ENCODE measurements at places on chromosomes 7 and 10.

DNA sequence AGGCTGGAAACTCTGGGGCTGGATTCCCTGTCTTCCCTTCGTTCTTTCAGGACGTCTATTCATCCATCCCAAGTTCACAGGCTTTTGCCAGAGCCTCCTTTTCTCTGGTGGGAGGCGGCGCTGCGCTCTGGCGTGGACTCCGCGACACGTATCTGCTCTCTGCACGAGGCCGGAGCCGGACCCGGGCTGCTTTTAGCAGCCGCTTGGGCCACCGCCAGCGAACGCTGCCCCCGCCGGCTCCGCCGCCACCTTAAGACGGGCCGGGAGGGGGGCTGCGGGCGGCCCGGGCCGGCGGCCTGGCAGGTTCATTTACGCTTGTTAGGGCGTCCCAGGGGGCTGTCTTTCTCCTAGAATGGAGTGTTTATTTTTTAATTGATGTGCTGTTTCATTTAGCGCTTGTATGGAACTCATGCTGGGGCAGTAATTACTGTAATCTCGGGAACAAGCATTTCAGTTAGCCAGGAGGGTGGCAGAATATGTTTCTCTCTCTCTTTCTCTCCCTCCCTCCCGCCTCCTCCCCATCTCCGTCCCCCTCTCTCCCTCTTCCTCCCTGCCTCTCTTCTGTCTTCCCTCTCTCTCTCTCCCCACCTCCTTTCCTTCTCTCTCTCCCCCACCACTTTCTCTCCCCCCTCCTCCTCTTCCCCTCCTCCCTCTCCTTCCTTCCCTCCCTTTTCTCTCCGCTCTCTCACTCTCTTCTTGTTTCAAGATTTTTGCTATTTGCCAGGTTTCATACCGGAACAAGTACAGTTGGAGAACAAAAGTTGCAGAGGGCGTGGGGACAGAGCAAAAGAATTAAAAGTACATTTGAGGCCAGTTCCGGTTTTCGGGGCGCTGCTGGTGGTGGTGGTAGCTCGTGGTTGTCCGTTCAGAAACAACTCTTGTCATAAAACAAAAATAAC, 1.3 kb upstream of the FZD8 start:
- no peak for ATAC-seq

DNA sequence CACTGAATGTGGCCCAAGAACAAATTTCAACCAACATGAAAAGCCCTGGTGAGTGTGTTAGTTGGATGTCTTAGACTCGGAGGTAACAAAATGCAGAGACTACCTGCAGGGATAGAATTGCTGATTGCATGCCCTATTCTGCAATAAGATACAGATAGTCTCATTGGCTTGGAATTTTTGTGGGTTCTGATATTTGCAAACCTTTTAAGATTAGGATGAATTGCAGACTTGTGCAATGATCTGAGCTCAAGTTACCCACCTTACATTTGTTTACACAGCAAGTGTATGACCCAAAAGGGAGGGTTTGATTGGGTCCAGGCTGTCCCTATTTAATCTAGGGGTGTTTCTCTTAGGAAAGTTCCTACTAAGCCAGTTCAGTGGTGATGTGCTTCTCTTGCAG, 45.4 kb downstream of the GPR37 start:
- ATAC-seq = no peak

DNA sequence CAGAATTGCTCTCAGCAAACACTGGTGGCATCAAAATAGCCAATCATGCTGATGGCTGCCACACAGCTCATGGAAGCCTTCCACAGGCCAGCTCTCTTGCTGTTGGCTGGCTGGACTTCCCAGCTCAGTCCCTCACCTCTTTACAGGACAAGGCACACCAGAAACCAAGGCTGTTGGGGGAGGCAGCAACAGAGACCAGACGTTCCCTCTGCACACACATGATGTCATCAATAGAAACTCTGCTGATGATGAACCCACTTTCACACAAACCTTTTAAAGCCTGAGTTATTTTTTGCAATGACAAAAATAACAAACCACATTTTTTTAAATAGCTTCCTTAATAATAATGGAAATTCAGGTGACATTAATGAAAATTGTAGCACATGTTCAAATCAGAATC, 300.9 kb upstream of the C7orf33 start:
- no peak for ATAC-seq

- no peak for ATAC-seq
Measured at GRCh38 chr10:69851306-69851705, 49.6 kb downstream of the COL13A1 start.

- ATAC-seq = no peak
Measured at GRCh38 chr7:149748076-149748874, 25.1 kb downstream of the ZNF467 start.

DNA sequence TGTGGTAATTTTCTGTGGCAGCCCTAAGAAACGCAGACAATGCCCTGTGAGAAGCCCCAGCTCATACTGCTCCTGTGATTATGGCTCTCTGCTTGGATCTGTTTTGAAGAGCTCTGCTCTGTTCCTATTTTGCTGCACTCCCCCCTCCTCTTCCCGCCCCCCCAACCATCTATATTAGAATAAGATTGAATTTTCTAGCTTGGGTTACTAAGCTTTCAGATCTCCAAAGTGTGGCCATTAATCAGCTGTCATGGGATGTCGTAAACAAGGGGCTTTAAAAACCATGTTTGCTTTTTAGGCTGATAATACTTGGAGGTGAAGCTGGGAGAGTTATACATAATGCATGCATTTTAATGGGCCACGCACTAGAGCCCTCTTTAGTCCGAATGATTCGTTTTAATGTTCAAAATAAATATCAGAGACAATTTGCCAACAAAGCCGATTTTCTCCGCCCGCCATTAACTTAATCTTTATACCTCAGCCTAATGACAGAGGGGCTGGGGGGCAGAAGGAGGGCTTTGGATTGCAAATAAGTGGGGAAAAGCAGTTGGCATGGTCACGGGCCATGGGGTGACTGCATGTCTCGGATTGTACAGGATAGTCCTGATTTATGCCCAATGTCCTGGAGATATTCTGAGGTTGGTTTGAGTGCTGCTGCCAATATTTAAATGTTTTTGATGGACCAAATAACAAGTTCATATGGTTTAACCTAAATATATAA, 165.5 kb downstream of the RPS24 start:
- ATAC-seq = no peak

DNA sequence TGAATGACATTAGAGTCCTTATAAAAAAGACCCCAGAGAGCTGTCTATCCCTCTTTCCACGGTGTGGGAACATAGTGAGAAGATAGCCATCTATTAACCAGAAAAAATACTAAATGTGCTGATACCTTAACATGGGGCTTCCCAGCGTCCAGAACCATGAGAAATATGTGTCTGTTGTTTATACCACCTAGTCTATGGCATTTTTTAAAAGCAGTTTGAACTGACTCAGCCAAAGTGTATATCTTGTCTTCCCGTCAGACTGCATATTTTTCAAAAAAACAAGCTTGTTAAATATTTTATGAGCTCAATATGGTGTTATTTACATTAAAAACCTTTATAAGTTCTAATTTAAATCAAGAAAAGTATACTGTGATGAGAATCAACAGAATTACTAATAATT, 255.3 kb downstream of the HGF start:
- no peak for ATAC-seq

DNA sequence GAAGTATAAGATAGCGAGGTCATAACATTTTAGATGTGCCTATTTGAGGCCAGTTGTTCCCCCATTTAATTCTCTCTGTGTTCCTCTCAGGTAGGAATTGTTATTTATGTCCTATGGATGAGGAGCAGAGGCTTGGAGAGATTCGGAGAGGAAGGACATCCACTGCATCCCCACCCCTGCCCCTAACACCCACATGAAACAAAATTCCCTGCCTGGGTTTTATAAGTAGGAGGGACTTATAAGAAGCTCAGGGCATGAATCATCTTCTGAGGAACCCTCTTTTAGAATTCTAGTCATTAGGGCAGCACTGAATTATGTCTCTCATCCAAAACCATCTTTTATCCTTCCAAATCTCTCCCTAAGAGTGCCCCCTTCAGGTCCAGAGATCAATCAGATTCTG, 5.0 kb downstream of the CHAT start:
- no peak for ATAC-seq

DNA sequence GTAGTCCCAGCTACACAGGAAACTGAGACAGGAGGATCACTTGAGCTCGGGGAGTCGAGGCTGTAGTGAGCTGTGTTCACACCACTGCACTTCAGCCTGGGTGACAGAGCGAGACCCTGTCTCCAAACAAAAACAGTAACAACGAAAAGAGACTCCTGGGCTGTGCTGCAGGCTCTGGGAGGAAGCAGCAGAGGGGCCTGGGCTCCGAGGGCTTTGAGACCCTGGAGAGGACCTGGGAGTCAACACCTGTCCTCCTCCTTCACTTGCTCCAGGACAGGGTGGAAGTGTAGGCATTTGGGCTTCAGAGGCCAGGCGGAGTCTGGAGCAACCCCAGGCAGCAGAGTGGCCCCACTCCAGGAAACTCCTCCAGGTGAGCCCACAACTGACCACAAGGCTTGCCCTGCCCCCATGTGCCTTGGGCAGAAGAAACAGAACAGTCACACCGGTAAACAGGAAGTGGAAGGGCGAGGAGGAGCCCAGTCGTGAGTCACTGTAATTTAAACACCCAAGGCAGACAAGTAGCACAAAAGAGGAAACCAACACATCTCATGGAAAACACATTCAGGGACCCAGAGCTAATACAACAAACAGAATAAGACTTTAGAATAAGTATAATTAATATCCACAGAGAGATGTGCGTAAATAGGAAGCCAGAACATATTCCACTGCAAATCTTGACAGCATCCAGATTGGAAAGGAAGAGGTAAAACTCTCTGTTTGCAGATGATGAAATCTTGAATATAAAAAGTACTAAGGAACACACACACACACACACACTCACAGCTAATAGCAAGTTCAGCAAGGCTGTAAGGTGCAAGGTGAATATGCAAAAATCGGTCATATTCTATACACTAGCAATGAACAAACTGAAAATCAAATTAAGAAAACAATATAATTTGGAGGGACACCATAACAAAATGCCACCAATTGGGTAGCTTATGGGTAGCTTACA, 20.5 kb upstream of the RASGEF1A start:
- peak; percentile 85 for ATAC-seq

GRCh38 chr10:4850397-4850796, 24.4 kb downstream of the AKR1E2 start:
- no peak for ATAC-seq

DNA sequence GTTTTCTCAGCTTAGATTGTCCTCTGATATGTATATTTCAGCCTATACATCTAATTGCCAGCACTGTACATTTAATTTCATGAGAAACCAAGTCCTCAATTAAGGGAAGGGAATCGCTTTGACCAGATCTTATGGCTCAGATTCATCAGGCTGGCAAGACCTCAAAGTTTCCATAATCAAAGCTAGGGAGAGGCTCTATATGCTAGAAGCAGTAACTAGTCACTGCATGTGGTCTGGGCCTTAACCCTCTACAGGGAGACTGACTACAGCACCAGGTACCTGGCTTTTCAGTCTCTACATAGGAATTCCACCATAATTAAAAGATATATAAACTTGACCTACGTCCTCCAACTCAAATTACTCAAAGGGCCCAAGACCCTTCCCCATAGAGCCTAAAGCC, 97.4 kb upstream of the JAZF1 start:
- ATAC-seq = no peak

GRCh38 chr7:51070151-51070550, 246.5 kb downstream of the COBL start:
- no peak for ATAC-seq

DNA sequence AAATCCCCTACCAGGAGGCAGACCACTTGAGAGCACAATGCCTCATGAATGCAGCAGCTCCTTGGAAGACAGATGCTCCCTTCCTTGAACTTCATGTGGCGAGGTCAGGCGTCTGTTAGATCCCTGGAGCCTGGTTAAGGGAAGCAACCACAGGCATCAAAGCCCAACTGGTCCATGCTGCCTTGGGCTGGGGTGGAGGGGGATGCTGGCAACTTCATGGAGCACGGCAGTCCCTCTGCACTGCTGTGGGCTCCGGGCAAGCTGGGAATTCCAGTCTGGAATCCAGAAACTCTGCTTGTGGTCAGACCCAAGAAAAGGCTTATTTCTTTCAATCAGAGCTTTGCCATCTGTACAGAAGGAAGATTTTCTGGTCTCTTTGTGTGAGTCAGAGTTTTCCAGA, 130.4 kb downstream of the PFKFB3 start:
- ATAC-seq = no peak

GRCh38 chr7:121420976-121421375, 24.9 kb upstream of the FAM3C start:
- no peak for ATAC-seq

GRCh38 chr7:31253532-31253931, 87.0 kb downstream of the NEUROD6 start:
- ATAC-seq = no peak

- ATAC-seq = no peak
Measured at GRCh38 chr7:118615681-118616080, 391.2 kb downstream of the ANKRD7 start.

DNA sequence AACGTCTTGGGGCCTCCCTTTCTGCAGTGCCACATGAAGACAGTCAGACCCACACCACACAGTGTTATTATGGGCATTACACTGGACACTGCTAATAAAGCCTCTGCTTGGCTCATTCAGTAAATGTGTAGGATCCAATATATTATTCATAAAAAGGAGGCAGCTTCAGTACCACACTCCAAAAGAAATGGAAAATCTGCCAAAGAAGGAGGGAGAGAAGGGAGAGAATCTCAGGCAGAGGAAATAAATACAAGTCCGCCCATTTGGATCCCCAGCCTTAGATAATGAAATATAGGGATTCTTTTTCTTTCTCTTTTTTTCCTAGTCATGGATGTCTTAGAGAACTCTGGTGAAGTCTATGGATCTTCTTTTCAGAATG, 162.2 kb downstream of the ELMO1 start:
- no peak for ATAC-seq

DNA sequence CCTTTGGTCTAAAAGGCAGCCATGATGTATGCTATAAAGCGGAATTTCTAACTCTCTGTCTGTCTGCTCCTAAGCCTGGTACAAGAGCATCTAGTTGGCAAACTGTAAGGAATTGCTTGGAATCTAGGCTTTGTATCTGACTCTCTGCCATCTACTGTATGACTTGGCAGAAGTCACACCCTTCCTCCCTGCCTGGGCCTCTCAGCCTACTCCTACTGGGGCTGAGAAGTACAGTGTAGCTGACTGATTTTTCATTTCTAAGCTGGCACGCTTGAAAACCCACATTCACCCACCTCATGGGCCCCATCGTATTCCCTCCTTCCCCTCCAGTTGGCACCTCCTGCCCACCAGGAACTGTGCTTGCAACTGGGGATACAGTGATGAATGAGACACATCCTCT, 435.2 kb downstream of the PLXNA4 start:
- no peak for ATAC-seq

- no peak for ATAC-seq
Measured at GRCh38 chr7:127751490-127752448, 99.8 kb downstream of the SND1 start.

All from activated CD4-positive, CD25-positive, alpha-beta regulatory T cell treated with anti-CD3 and anti-CD28 coated beads, Interleukin-2, amount 50 U/mL, for 24 hours (primary cell).